ENCODE measurements at places on chromosomes 1 and 21.

DNA sequence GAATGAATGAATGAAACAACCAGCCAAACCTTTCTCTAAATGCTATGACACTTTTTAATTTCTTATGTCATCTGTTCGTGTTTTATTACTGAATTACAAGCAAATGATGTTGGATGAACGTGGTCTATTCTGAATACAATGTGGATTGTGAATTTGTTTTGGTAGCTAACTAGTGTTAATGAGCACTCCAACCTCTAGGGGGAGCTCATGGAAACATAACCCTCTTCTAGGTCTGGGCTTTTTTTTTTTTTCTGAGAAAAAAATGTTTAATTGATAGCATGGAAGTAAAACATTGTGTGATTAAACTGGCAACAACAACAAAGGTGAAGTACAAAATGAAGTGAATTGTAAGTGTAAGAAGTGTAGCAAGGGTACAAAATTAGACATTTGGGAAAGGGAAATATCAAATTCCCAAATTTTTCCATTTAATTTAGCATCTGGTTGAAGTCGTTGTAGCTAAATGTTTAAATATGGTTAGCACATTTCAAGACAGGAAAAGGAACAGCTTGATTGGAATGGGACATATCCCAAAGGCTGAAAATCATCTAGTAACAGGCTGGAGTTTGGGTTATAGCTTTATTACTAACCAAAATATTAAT is 42.6 kb upstream of the PTGS2 start:
- no peak for DNase-seq

- DNase-seq: no peak
Observed at GRCh38 chr1:147842578-147842977, 60.0 kb upstream of the GJA8 start.

DNA sequence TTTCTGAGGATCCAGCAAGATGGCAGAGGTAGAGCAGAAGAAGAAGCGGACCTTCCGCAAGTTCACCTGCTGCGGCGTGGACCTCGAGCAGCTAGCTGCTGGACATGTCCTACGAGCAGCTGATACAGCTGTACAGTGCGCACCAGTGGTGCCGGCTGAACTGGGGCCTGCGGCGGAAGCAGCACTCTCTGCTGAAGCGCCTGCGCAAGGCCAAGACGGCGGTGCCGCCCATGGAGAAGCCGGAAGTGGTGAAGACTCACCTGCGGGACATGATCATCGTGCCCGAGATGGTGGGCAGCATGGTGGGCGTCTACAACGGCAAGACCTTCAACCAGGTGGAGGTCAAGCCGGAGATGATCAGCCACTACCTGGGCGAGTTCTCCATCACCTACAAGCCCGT is 125.8 kb downstream of the LRIG2 start:
- DNase-seq: no peak

GRCh38 chr1:203025686-203026030 is 633 bp upstream of the PPFIA4 start:
- DNase-seq: no peak

DNA sequence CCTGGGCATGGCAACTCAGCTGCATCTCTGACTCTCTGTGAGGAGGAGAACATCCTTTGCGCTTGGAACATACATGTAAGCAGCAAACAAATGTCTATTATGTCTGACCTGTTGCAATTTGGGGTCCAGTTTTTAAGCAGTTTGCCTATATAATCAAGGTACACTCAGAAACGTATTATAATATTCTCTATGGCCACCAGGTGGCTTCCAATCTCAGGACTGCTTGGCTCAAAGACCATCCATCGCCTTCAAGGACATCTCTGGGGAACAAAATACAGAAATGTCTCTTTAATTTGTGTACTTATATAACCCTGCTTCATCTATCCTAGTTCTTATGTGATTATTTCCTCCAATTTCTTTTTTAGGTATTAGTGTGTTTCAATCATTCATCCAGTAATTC is 227.2 kb downstream of the OLFM3 start:
- no peak for DNase-seq

DNA sequence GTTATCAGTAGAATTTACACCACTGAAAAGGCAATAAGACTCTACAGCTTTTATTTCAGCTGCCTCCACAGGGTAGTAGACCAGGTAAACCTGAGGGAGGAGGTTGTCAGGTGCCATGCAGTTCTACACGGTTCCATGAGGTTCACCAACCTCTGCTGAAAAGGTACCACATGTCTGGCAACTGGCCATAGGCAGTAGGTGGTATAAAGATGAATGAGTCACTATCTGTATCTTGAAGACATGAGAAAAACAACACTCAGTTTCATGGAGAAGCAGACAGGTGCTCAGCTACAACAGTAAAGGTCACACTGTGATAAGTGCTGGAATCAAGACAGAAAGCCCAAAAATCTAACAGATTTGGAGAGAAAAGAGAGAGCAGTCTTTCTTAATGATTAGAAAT is 145.4 kb downstream of the PTGER3 start:
- no peak for DNase-seq

DNA sequence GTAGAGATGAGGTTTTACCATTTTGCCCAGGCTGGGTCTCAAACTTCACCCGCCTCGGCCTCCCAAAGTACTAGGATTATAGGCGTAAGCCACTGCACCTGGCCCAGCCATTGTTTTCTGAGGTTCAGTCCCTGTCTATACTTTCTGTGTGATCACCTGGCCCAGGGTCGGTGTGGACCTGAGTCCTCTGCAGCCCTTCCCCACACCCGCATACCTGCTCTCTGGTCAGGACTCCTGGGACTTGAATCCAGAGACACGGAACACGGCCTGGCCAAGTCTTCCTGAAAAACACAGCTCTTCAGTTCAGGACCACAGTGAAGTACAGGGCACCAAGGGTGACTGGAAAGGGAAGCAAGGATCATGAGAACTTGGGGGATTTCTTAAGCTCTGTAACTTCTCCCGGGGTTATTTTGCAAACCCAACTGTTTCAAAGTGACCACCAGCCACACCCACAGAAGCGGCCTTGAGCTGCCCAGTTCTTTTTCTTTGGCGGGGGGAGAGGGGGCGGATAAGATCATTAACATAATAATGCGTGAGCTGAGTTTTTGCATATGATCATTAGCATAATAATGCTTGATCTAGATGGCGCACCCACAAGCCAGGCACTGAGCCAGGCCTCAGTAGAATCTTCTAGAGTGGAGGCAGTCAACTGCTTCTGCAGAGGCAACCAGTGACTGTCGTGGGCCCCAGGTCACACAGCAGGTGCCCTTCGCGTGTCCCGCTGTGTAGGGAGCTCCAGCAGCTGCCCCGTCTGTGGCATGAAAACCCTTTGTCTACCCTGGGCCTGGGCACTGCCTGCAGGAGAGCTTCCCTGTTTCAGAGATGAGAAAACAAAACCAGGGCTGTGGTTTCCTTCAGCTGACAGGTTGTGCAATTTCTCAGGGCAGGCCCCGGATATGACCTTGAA is 1.7 kb upstream of the NADK start:
- peak; percentile 44 for DNase-seq

DNA sequence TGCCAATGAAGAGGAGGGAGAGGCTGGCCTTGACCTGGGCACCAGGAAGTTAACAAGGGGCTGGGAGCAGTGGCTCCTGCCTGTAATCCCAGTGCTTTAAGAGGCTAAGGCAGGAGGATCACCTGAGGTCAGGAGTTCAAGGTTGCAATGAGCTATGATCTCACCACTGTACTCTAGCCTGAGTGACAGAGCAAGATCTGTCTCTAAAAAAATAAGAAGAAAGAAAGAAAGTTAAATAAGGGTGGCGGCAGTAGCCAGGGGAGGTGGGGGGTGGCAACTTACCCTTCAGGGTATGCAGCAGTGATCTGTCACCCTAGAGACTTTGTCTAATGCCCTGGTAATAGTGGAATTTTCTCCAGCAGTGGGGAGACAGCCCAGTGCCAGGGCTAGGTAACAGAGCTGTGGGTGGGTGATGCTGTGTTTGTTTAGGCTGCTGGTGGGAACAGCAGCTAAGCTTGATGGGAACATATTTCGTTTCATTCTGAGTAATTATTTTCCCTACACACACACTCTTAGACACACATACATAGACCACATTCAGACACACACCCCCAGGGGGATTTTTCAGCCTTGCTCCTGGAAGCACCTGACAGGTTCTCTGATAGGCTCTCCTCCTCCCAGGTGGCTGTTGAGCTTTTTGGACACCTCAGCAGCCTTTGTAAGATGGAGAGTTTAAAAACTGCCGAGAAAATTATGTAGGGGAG is 11.3 kb upstream of the SYT6 start:
- no peak for DNase-seq

Data from stimulated activated CD8-positive, alpha-beta memory T cell treated with anti-CD3 and anti-CD28 coated beads, Interleukin-7, amount 100 ng/mL, for 1 hour (primary cell).